ENCODE measurements at places on chromosomes 5 and 9.

DNA sequence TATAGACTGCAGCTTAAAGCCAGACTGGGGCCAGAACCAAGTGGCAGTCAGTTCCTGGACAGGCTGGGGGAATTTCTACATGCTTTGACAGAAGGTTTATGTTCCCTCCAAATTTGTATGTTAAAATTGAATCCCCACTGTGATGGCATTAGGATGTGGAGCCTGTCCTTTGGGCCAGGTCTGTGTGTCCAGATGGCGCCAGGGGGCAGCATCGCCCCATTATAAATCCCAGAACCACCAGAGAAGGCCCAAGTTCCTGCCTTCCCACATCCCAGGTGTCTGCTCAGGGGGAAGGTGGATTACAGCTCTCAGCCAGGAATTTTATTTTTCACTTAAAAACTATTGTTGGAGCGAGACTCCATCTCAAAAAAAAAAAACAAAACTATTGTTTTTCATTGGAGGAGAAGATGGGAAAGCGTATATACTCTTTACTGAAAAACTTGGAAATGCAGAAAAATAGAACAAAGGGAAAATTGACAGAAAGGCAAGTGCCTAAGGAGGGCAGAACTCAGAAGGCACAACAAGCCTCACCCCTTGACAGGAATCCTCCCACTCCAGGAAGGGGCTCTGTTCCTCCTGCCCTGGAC is 5.0 kb downstream of the IL3 start:
- peak; percentile 58 for DNase-seq

- no peak for DNase-seq
These were observed 34.6 kb upstream of the NDFIP1 start for GRCh38 chr5:142074006-142074405.

DNA sequence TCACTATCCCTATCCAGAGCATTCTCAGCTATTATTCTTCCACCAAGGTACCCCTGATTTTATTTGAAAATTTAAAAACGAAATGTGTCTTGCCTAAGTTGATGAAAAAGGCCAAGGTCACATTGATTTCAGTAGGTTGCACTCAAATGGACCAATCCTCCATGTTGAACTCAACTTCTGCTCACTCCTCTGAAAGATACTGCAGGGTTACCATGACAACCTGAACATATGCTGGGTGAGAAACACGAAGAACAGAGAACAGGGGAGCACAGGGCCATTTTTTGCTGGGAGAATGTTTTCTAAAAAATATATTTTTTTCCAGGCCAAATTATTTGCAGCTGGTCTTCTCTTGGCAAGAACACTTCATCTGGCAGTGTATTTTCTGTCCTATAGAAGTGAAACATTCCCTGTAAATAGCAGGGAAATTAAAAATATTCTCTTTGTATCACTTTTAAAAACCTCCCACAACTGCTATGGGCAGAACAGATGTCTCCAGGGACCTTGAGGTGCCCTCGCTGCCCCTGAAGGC is 215.9 kb downstream of the NXNL2 start:
- no peak for DNase-seq

- no peak for DNase-seq
These were observed 91.9 kb upstream of the ATG10 start for GRCh38 chr5:81879936-81880335.

- DNase-seq: no peak
These were observed 34.0 kb upstream of the NCS1 start for GRCh38 chr9:130138171-130138653.

DNA sequence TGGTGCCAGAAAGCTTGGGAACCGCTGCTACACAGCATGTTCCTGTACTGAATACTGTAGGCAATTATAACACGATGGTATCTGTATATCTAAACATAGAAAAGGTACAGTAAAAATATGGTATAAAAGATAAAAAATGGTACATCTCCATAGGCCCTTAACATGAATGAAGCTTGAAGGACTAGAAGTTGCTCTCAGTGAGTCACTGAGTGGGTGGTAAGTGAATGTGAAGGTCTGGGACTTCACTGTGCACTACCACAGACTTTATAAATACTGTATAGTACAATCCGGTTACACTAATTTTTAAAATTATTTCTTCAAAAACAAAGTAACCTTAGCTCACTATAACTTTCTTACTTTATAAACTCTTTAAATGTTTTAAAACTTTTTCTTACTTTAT is 819.9 kb upstream of the GRAMD2B start:
- DNase-seq: no peak

DNA sequence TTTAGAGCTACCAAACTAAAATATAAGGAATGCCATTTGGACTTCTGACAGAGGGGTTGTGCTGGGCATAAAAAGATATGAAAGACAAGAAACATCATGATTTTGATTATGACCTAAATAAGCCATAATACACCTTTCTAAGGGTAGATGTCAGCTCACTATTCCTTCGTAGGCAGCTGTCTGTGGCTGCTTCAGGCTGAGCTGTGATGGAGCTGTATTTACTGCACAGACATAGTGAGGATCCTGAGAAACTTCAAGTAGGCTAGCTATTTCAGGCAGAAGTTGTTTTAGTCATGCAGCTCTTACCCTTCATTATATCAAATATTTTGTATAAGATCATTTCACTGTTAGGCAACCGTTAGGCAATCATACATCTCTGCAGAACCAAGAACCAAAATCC is 511.7 kb downstream of the CDH12 start:
- DNase-seq: no peak

GRCh38 chr5:16582081-16582480 is 34.7 kb downstream of the RETREG1 start:
- no peak for DNase-seq

- no peak for DNase-seq
These were observed 22.7 kb upstream of the NDUFS4 start for GRCh38 chr5:53537711-53538110.

- DNase-seq: no peak
These were observed 88.1 kb upstream of the ADAMTSL1 start for GRCh38 chr9:18385696-18386490.

DNA sequence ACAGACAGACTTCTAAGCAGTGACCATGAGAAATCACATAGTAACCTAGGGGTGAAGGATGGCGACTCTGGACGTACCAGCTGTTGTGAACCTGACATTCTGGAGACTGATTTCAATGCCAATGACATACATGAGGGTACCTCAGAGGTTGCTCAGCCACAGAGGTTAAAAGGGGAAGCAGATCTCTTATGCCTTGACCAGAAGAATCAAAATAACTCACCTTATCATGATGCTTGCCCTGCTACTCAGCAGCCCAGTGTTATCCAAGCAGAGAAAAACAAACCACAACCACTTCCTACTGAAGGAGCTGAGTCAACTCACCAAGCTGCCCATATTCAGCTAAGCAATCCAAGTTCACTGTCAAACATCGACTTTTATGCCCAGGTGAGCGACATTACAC is 38.0 kb upstream of the CCDC152 start:
- DNase-seq: no peak

DNA sequence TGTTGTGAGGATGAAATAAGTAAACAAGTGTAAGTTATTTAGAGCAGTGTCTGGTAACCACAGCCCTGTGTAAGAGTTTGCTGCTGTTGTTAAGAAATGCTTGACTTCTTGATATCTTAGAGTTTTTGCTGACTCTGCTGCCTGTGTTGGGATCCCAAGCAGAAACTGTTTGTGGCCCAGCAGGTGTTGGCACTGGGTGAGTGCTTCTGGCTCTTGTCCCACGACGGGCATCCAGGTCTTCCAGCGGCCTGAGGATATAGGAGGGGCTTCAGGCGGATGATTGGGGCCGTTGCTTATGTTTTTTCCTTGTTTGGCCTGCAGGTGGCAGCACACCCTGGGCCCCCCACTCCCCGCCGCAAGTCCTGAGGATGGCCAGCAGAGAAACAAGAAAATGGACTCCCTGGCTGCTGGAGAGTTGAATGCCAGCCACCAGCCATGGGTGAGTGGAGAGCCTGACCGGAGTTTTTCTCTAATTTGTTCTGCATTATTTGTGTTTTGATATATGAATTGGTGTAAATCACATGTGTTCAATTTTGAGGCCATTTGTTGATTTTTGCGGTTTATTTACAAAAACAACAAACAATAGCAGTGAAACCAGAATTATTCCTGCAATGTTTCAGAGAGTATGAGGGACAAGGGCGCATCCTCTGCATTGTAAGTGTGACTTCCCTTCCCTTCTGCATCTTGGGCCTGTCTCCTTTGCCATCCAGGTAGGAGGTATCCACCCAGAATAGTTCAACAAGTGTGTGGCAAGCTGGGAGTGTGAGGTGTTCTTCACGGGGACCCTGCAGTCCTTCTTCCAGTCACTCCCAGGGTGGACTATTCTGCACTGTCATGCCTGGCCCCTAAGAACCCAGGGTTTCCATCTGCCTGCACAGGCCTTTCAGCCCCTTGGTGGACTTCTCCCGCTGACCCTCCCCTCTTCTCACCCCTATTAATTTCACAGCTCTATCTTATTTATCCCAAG is 50.3 kb downstream of the SLC22A5 start:
- DNase-seq: peak; percentile 65

- DNase-seq: no peak
These were observed 18.8 kb upstream of the SLC6A3 start for GRCh38 chr5:1464096-1464446.

GRCh38 chr9:19513671-19514275 is 105.0 kb downstream of the ACER2 start:
- no peak for DNase-seq

GRCh38 chr5:124747791-124748686 is 1.6 kb upstream of the ZNF608 start:
- no peak for DNase-seq

- DNase-seq: no peak
These were observed 182.1 kb upstream of the PTGER4 start for GRCh38 chr5:40497573-40497972.

DNA sequence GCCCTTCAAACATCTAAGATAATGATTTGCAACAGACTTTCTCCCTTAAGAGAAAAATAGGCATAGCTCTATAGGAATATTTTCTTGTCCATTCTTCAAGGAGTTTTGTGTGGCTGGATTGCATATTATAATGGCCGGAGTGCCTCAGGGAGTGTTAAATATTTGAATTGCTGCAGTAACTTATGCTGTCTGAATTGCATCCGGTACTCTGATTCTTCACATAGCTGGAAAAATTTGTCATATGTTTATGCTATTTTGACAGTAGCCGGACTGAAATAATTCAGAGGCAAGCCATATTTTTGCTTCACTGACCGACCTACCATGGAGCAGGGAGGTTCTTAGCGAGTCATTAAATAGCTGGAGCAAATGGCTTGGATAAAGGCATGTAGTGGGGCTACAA is 621.0 kb downstream of the ACTL7B start:
- DNase-seq: no peak

- no peak for DNase-seq
These were observed 174.9 kb upstream of the MVB12B start for GRCh38 chr9:126151686-126152134.

GRCh38 chr9:123216251-123216797 is 52.1 kb downstream of the STRBP start:
- DNase-seq: no peak

DNA sequence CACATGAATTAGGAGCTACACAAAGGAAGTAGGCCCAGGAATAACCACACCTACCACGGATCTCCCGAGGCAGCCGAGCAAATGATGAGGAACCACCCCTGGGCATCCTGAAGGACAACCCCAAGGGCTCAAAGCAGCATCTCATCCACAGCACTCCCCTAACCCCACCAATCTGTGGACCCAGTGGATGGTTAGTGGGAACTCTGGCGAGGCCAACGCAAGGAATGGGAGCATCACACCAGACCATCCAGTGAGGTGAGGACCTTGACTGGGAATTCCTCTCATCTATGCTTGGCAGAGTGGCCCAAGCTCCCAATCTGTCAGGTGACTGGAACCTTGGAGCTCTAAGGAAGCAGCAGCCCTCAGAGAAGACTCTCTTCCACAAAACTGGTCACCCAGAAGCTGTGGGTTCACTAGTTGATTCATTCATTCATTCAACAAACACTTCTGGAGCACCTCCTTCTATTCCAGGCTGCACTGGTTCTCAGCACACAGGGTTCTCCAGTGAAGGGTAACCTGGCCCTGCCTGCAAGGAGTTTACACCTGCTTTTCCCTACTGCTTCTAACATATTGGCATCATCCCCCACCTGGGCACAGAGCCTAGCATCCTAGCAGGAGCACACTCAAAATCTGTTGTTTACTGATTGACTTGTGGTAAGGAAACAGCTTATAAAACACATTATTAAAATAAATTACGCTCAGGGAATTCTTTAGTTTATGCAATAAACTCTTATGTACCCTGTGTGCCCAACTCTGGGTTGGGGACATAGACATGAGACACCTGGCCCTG is 4.9 kb downstream of the ACSL6 start:
- no peak for DNase-seq

DNA sequence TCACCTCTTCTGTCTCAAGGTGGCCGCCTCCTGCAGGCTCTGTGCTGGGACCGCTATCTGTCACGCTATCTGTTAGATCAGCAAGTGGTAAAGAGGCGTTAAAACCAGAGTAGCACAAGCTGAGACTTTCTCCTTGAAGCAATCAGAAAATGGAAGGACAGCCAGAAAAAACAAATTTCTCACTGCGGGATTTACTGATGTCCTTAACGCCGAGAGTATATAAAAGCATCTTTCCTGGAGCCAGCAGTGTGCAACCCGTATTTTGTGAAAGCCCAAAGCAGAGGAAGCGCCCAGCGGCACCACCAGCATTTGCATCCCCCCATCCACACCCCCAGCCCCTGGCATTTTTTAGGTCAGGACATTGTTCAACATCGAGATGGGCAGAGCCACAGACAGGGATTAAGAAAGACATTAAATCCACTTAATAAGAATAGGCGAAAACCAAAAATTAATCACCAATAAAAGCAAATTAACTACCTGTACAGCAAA is 48.6 kb downstream of the DUSP1 start:
- DNase-seq: no peak

DNA sequence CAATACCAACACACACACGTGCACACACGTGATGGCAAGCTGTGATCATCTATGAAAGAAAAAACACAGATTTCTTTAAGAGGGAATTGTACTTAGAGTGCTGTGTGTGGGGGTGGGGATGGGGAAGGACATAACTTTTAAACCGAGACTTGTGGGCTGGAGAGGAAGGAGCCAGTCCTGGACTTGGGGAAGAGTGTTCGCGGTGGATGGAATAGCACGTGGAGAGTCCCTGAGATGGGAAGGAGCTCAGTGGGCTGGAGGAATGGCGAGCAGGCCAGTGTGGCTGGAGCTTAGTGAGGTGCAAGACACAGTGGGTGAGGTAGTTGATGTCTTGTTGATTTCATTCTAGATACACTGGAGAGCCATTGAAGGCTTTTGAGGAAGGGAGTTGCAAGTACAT is 78.5 kb downstream of the RGS3 start:
- DNase-seq: no peak

DNA sequence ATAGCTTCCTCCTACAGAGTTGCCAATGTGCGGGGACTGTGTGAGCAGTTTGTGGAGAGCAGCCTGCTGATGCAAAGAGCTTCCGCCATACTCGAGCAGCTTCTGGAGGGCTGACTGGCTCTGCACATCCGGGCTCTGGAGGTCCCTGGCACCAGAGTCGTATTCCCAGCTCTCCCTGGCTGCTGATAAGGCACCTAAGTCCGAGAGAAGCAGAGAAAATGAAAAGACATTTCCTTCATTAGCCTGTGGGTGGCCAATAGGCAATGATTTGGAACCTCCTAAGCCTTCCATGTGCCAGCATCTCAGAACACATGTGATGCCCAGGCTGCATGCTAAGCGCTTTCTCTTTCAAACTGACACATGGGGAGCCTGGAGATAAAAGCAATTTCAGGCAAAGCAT is 94.3 kb downstream of the TSSK1B start:
- no peak for DNase-seq
